ENCODE measurements at places on chromosomes 11 and 22. TPM values are rescaled to one million over a fixed set of nuclear protein-coding genes. Genes with fewer than 3 reads are reported as not detected.

Gene OR8G5
- not detected for total RNA-seq

Gene DPAGT1
- total RNA-seq = 38.8 TPM

Gene FBLN1
- total RNA-seq = 37.5 TPM

Gene PRRG4
- total RNA-seq = 2.3 TPM

Gene TTLL12
- 29.5 TPM for total RNA-seq

Gene MTCH2
- total RNA-seq = 131 TPM

Gene CRYBA4
- not detected for total RNA-seq

Gene CLTCL1
- 4.9 TPM for total RNA-seq

Gene TSSK2
- total RNA-seq = not detected

Gene SLC22A6
- total RNA-seq = not detected

Gene SLCO2B1
- total RNA-seq = 3.4 TPM

Gene ADAMTS15
- 8.3 TPM for total RNA-seq

Gene OR52I2
- total RNA-seq = not detected

Gene AQP11
- total RNA-seq = 0.89 TPM

Gene SCGB1A1
- total RNA-seq = 0.32 TPM

Gene FAM227A
- 0.68 TPM for total RNA-seq

Gene RASL10A
- total RNA-seq = 0.11 TPM

Gene CALCA
- total RNA-seq = not detected

Gene NOX4
- not detected for total RNA-seq

Gene HEPN1
- not detected for total RNA-seq

Gene FLRT1
- 0.08 TPM for total RNA-seq

Gene ACTN3
- 0.06 TPM for total RNA-seq

Gene FAM111A
- 8.0 TPM for total RNA-seq

Gene OPCML
- total RNA-seq = not detected

Gene MMP13
- not detected for total RNA-seq

Gene WNT11
- total RNA-seq = 2.9 TPM

Gene APOC3
- not detected for total RNA-seq

Gene KCNJ1
- total RNA-seq = not detected

Gene SLN
- 2.8 TPM for total RNA-seq

Gene USP47
- 32.8 TPM for total RNA-seq

Gene ALX4
- 1.2 TPM for total RNA-seq

Gene OR51B5
- not detected for total RNA-seq

Gene MRGPRX4
- not detected for total RNA-seq

Gene SYCE3
- total RNA-seq = not detected

Gene HBB
- total RNA-seq = not detected

Gene SUSD2
- 84.1 TPM for total RNA-seq

Gene PDGFB
- 2.9 TPM for total RNA-seq

Gene DERL3
- total RNA-seq = 0.81 TPM

Gene ELFN2
- 5.8 TPM for total RNA-seq

Gene PHOX2A
- not detected for total RNA-seq

Gene MS4A18
- total RNA-seq = not detected

Gene DDI1
- total RNA-seq = not detected

Gene MS4A2
- not detected for total RNA-seq

Gene DDTL
- 2.3 TPM for total RNA-seq

Gene PC
- total RNA-seq = 34.0 TPM

Gene PSMD13
- 153 TPM for total RNA-seq

Gene OR8D1
- not detected for total RNA-seq

Gene LSP1
- total RNA-seq = 2.0 TPM

Gene IL17RA
- total RNA-seq = 6.4 TPM

Gene CHRNA10
- 0.98 TPM for total RNA-seq

Gene OR5A1
- not detected for total RNA-seq

Gene THY1
- 14.7 TPM for total RNA-seq

Gene SAA4
- not detected for total RNA-seq

Gene SRSF8
- total RNA-seq = 18.9 TPM

Gene TMEM25
- total RNA-seq = 0.36 TPM

All from A549 treated with dexamethasone at 1 μM for 4 hours (cell line).